WTC11 (cell line): ENCODE measurements at places on chromosomes 5 and 9.
A peak's percentile ranks its signal among the peaks of the same experiment; 100 is the strongest.

GRCh38 chr5:27598576-27598975, 560.2 kb upstream of the CDH9 start:
- DNase-seq = no peak

DNA sequence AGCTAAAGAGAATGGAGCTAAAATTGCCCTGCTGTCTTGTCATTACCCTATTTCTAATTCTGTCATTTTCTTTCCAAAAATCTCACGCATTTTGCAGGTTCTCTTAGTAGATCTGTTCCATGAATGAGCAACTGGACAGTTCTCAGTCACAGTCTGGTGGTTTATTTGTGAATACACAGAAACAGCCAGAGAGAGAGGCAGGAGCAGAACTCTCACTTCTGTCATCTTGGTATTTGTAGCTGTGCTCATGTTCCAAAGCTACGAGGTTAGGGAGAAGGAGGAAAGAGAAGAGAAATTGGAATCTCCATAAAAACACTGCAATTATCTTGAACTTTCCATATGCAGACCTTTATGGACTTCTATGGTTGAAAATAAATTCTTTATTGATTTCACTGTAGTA, 118.0 kb upstream of the OR13F1 start:
- DNase-seq = no peak

DNA sequence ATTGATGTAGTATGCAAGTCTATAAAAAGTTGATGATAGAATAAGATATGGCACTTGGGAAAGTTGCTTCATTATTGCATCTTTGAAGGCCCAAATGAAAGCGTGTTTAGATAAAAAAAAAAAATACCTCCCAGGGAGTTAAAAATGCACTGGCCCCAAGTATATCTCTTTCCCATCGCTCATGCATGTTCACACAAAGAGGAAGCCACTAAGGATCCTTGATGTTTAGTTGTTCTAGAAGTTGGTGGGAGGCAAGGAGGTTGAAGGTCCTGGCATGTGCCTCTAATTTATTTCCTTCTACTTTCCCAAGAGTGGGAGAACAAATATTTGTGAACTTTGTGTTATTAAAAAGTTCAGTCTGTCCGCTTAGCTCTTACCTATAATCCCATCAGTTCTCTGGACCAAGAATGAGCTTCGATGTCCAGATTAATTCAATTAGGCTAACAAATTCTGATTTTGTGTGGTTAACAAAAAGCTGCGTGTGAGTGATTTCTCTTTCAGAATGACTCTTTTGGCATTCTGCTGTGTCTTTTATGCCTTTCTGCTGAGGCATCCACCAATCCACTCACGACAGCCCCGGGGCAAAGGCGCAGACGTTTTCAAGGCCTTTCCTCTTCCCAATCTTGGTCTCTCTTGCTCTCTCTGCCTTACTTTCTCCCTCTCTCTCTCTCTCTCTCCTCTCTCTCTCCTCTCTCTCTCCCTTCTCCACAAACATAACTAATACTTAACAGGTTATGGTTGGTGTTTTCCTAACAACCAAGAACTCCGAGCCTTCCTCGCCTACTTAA, 135.1 kb upstream of the ERCC6L2 start:
- no peak for DNase-seq

GRCh38 chr9:69131682-69132081, 42.4 kb upstream of the TJP2 start:
- DNase-seq = no peak

- no peak for DNase-seq
Observed at GRCh38 chr5:52893863-52894262, 95.3 kb upstream of the ITGA2 start.

- DNase-seq = no peak
Observed at GRCh38 chr5:27389696-27390095, 351.3 kb upstream of the CDH9 start.

DNA sequence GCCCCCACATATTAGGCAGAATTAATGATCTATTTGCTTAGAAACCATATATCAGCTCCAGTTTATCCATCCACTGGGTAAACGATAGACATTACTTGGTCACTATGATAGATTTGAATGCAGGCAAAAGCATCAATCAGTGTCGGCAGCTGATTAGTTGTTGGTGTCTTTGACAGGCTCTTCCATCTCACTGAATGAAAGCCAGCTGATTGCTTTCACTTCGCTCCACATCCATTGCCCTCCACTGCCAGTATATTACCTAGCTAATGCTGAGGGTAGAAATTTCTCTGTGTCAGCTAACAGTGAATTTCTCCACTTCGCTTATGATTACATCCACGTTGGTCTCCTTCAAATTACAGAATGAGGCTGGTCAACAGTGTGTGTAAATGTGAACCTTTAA, 821.3 kb upstream of the TYRP1 start:
- no peak for DNase-seq

- DNase-seq = no peak
Observed at GRCh38 chr5:88761269-88761850, 121.6 kb downstream of the MEF2C start.

DNA sequence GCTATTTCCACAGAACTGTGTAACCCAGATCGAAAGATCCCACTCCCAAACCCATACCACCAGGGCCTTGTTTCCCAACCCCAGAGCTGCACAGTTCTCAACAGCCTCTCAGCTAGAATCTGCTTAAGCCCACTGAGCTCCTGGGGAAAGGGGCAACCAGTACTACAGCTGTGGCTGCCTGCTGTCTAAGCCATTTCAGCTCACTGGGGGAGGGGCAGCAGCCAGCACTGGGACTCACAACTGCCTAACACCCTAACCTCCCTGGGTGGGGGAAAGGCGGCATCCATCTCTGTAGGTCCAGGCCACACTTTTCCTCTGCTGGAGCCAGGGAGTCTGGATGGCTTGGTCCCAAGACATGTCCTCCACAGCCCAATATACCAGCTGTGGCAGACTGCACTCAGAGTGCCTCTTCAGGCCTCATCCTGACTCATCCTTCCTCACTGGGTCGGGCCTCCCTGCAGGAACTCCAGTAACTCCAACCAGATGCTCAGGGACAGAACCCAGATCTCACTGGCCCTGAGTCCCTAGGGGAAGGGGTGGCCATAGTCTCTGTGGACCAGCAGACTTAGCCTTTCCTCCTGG, 241.4 kb downstream of the HINT1 start:
- no peak for DNase-seq

GRCh38 chr5:1411099-1411498, 34.1 kb downstream of the SLC6A3 start:
- DNase-seq = no peak

- DNase-seq = peak; percentile 63
Observed at GRCh38 chr9:127980060-127980705, 606 bp downstream of the EEIG1 start.

DNA sequence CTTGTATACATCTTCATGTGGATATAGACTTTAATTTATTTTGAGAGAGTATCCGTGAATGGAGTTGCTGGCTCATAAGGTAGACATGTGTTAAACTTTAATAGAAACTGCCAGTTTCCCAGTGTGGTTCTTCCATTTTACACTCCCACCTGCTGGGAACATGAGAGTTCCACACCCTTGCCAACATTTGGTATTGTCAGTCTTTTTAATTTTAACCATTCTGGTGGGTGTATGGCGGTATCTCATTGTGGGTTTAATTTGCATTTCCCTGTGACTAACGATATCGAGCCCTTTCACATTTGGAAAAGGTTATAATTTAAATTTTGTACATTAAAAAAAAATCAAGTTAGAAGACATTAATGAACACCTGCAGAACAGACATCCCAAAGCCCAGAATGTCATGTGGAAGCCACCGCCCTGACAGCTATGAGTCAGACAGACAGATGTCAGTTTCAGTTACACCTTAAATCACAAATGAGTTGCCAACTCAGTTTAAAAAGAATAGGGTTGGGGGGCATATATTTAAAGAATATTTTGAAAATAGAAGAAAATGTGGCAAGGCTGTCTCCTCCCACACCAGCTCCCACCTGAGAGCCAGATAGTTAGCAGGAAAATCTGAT, 36.9 kb downstream of the ANKRD33B start:
- DNase-seq = no peak

- DNase-seq = no peak
Observed at GRCh38 chr5:32420506-32420905, 24.0 kb downstream of the ZFR start.

DNA sequence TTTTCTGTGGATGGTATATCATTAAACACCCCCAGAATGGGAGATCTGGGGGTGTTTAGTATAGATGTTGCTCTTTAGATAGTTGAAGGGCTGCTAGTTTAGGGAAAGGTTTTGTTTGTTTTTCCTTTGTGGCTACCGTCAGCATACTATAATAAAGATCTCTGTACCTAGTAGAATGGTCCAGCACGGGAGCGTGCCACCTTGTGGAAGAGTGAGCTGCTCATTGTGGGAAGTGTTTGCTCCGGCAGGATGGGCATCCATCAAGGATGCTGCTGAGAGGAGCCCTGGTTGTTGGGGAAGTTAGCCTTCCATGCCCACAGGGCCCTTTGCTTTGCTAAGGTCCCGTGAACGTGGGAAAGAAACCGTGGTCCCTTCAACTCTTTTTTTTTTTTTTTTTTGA, 113.1 kb downstream of the LIFR start:
- no peak for DNase-seq

DNA sequence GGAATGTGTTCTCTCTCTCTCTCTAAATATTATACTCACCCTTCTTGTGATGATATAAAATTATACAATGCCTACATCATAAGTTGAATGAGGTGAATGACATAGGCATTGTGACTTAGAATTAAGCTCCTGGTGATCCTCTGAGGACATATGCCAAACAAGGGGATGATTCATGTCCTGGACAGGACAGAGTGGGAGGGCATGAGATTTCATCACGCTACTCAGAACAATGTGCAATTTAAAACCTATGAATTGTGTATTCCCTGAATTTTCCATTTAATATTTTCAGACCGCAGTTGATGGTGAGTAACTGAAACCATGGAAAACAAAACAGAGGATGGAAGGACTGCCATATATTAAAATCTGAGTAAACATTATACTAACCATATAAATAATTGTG, 782.2 kb upstream of the NUDT12 start:
- DNase-seq = no peak

DNA sequence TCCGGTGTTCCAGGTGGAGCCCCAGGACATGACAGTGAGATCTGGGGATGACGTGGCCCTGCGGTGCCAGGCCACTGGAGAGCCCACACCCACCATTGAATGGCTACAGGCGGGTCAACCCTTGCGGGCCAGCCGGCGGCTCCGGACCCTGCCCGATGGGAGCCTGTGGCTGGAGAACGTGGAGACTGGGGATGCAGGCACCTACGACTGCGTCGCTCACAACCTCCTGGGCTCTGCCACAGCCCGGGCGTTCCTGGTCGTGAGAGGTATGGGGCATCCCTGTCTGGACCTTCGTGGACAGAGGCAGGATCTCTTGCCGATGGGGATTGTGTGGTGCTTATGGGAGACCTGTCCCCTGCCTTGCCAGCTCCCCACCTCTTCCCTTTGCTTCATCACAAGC, 26.0 kb upstream of the ASS1 start:
- DNase-seq = no peak

- no peak for DNase-seq
Observed at GRCh38 chr9:37446401-37446800, 18.8 kb downstream of the ZBTB5 start.

DNA sequence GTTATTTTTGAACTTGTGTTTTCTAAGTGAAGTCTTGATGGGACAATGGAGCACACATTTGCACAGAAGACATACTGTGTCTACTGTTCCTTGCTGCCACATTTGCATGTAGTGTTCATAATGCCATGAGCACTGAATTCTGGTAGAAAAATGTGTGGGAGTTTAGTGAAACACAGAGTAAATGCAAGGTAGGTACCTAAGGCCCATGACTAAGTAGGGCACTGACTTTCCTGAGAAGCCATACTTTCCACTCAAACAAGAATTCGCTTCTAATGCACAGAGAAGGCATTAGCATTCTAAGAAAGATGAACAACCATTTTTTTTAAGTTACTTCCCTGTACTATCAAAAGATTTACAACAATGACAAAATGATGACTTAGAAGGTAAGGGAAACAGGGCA, 282.2 kb downstream of the MAN2A1 start:
- DNase-seq = no peak

- DNase-seq = no peak
Observed at GRCh38 chr5:141732417-141732816, 50.4 kb upstream of the ARAP3 start.

DNA sequence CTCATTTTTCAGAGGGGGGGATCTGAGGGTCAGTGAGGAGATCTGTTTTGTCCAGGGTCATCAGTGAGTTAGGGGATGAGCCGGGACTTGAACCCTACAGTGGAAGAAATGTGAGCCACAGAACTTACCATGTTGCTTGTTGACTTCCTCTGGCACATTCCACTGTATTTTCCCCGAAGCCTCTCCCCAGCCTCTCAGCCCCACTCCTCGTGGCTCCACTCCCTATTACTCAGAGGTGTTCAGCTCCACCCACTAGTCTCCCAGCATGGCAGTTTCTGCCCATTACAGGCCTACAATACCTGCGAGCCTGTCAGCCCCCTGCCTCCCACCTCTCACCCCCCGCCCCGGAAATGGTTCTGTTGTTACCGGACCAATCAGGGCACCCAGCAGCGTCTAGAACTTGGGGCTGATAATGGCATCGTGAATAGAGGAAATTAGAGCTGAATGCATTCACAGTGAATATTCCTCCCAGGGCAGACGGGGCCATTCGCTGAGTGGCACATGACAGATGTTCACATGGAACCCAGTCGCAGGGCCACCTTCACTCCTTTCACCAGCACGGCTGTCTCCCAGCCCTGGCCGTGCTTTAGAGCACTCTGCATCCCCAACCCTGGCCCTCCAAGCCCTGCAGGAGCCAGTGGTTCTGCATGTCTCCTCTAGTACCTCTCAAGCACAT, 81.6 kb downstream of the KCNIP1 start:
- DNase-seq = no peak

GRCh38 chr5:77011498-77011897, 18.7 kb upstream of the AGGF1 start:
- DNase-seq = no peak

DNA sequence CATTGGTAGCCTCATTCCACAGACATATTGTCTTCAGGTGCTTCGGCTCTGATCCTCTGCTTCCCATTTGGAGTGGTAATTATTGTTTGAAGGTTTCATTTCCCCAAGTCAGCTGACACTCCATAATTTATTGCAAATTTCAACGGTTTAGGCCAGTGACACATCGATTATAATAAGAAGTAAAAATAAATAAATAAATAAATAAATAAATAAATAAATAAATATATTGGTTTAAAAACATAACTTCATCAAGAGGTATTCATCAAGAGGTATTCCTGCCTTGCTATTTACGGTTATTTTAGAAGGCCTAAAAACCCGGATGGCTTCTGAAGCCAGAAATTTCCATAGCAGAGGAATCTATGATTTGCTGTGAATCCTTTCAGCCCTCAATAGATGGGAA, 273.1 kb downstream of the SLF1 start:
- DNase-seq = no peak

- no peak for DNase-seq
Observed at GRCh38 chr5:139149477-139150199, 48.5 kb downstream of the SIL1 start.

DNA sequence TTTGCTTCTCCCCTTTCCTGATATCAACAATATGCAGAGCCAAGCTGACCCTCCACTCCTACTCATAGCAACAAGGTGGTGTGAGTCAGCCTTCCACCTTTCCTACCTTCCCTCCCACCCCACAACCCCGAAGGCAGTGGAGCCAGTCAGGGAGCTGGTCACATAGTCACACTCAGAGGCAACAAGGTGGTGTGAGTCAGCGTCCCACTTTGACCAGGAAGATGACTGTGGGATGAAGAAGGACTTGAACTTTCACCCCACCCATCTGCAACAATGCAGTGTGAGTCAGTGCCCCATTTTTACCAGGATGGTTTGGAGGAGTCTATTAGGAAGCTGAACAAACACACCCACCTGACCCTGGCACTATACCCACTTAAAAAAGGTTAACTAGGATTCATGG, 30.1 kb upstream of the ZNF782 start:
- no peak for DNase-seq
